ENCODE measurements at places on chromosomes 13 and 19.

DNA sequence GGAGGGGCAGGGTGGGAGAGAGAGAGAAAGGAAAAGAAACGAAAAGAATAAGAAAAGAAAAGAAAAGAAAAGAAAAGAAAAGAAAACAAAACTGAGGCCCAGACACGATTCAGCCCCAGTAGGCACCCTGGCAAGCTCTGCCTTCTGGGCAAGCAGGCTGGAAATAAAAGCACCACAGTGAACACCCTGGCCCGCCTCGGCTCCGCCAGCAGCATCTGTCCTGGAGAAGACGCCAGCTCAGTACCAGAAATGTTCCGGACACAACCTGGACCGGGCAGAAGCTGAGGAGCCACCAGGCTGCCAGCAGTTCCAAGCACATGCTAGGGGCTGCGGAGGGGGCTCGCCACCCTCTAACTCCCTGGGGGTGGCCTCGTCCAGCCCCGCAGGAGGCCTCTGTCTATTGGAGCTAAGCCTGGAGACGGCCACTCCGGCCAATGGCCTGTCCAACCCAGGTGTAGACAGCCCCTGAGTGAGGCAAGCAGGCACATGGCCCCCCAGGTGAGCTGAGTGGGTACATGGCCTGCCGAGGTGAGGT, 11.4 kb upstream of the CPAMD8 start:
- DNase-seq = no peak

- DNase-seq = peak; percentile 31
Observed at GRCh38 chr13:87669379-87669978, 1.7 kb upstream of the SLITRK5 start.

DNA sequence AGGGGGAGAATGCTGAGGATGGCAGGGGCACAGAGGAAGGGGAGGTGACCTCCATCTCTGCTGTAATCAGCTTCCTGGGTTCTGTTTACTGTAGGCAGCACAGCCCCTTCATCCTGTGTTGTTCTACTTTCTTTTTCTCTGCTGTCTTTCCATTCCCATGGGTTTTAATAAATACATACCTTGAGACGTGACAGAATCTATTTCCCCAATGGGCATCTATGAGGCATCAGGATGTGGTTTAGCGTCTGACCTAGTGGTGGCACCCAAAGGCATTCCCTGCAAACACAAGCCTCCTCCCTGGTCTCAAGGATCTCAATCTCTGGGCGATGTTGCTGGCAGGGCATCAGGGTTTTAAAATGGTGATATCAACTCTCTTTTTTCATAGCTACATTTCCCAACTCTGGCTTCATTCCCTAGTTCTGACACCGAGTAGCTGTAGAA, 60.8 kb downstream of the ALOX5AP start:
- DNase-seq = peak; percentile 69

- DNase-seq = no peak
Observed at GRCh38 chr19:41801792-41802211, 5.4 kb downstream of the CEACAM3 start.

DNA sequence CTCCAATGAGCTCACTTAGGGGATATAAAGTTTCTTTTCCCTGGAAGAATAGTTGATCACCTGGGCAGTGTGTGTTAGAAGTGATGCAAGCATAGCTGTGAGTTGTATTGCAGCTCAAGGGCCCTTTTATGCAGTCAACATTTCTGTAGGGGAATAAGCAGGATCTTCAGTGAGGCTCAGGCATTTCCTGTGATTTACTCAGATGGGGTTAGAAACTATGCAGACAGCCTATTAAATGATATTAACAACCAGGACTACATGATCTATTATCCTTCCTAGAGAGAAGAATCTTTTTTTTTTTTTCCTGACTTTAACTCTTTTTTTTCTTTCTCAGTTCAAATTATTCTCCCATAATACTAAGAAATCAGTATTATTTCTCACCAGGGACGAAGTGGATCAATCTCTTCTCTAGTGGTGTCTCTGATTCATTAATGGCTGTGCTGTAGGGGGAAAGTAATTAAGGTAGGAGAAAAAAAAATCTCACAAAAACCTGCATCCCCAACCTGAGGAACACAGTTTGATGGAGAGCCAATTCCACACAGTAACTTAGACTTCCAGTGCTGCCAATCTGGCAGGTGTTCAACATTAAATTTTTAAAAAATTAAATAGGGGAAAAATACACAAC, 126.4 kb upstream of the SLC10A2 start:
- DNase-seq = no peak

DNA sequence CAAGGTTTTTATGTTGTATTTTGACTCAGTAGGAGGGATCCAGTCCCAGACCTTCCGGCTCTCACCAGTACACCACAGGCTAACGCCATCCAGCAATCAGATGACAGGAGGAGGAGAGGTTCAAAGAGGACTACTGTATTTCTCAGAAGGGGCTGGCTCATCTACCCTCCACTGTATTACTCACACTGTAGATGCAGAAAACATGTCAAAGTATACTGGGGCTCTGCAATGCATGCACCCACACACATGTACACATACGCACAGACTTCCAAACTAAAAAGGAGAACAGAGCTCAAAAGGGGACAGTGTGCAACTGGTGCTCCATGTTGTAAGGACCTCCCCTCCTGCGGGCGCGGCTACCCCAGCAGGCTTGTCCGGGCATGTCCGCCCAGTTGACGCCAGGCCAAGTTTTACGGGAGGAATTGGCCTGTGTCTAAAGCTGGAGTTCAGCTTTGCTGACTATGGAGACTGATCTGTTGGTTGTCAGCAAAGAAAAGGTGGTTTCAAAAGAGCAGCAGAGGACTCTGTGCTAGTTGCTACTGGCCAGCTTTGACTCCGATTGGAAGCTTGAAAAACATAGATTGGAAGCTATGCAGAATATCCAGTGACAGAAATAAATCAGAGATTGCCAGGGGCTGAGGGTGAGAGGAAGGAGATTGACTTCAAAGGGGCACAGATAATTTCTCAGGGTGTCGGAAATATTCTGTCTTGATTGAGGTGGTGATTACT, 314.2 kb downstream of the DLEU7 start:
- peak; percentile 97 for DNase-seq

GRCh38 chr13:94705081-94706030, 7.0 kb downstream of the SOX21 start:
- no peak for DNase-seq

DNA sequence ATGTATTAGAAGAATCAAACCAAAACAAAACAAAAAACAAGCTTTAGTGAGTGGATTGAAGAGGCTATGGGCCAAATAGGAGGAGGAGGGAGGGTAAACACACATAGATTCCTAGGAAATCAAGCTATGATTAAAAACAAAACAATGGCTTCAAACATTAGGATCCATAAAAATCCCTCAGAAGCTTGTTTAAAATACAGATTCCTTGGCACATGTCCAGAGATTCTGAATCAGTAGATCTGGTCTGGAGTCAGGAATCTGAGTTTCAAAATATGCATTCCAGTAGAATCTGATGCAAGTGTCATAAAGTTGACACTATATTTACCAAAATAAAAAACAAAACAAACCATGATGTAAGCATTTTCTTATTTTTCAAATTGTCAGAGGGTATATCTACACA, 692.8 kb upstream of the SGCG start:
- peak; percentile 34 for DNase-seq

- no peak for DNase-seq
Observed at GRCh38 chr19:30077851-30078355, 135.9 kb downstream of the URI1 start.

DNA sequence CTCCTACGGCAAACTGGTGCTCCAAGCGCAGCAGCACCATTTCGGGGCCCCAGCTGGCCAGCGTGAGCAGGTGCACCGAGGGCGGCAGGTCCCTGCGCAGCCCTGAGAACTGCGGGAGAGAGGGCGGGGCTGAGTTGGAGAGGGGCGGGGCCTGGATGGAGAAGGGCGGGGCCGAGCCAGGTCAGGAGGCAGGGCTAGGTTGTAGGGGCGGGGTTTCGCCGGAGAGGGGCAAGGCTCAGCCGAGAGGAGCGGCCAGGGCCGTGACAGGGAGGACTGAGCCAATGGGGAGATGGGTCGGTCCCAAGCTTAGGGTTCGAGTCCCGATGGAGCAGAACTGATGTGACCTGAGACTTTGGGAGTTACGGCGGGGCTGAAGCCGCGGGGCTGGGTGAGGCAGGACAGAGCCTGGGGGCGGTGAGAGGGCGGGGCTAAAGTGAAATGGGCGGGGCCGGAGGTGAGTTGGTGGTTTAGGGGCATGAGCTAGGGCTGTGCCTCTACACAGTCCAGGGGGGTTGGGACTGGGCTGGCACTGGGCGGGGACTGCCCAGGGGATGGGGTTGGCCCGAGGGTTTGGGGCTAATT, 19.0 kb downstream of the MAN2B1 start:
- DNase-seq = no peak

DNA sequence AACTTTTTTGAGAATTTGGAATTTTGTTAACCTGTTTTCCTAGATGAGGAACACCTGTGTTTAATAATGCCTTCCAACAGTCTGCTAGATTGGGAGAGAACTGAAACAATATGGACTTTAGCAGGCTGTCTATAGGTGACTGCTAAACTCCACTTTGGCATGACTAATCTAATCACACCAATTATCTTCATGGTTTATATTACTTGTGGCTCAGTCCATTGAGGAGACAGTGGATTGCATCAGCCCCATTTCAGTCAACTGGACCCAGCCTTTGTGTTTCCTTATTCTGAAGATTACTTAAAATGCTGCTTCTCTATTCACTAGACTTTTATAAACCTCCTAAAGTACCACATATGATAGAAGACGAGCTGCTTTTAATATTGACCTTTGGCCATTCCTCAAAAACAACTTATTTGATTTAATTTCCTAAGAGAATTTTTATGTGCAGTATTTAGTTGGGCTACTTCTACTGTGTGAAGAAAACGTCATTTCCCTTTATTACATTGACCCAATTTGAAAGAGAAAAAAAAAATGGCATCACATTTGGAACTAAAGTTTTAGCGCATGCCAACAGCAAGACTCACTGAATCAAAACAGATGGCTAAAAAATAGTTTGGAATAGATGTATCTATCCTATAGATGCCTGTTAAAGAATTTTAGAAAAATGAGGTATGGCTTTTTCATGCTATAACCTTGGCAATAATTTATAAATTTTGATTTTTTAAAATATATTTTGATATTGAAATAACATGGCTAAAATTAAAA, 295.8 kb downstream of the NDFIP2 start:
- DNase-seq = peak; percentile 27

DNA sequence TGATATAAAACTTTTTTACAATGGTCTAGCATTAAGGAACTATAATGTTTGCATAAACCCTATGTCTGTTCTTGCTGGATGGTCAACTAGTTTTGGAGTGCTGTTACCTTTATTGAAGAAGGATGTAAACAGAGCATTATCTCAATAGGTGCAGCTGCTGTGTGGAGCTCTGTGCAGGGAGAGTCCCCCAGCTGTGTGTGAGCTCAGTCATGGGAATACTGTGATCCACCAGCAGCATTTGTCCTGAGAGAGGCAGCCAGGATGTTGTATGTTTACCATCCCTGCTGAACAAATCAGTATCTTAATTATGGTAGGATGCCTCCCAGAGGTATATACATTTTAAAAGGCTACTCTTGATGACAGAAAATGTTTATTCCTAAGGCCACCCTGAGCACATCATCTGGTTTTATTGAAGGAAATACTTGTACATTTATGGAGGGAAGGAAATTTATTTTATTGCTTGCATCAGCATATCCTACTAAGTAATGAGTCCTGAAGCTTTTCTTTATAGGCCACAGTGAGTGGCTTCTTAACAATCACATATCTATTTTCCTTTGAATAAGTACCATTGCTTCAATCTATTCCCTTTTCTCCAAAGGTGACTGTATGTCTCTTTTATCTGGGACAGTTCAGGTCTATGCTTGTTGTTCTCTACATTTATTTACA, 11.7 kb downstream of the RAP2A start:
- no peak for DNase-seq

DNA sequence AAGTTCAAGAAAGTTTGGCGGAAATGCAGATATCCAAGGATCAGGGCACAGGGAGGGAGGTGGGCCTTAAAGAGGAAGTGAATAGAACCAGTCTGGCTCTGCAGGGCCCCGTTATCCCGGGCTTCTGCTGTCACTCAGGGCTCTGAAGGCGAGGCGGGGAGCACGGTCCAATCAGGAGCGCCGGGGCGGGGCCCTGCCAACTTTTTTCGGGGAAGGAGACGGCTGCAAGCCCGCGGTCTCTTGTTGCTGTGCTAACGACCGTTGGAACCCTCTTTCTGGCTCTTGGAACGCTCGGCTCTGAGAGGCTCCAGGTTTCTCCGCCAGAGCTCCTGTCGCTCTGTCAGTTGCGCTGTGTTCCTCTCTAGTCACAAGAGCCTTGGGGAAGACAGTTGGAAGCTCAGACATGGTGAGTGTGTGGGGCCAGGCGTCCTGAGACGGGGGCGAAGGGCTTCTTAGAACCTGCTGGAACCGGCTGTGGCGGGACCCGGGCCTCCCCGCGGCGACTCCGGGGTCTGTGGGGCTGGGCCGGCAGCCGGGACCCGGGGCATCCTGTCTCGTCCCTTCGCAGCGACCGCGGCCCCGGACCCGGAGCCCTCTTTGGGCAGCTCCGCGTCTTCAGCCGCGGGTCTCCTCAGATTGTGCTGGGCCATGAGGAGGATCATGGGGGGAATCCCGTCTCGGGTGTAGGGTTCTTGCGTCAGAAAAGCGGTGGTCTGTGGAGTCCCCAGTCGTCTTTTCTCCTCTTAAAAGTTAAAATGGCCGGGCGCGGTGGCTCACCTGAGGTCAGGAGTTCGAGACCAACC, 27.7 kb downstream of the ZNF844 start:
- DNase-seq = peak; percentile 85

GRCh38 chr13:33213024-33213768, 72.4 kb downstream of the STARD13 start:
- no peak for DNase-seq

DNA sequence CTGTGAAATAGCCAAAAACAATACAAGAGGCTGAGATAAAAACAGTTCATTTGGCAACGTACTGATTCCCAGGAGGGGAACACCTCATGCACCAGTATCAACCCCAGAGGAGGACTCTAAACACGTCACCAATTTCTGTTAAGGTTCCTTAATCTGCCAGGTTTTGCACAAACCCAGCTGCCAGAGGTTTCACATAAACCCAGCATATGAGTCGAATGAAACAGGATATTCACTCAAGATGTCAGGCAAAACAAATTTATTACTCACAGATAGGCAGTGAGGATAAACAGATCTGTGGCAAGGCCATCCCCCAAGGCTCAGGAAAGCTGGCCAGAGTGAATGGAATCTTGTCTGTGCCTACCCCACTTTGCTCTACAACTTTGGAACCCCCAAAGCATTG, 210.9 kb downstream of the GPC5 start:
- peak; percentile 0 for DNase-seq

DNA sequence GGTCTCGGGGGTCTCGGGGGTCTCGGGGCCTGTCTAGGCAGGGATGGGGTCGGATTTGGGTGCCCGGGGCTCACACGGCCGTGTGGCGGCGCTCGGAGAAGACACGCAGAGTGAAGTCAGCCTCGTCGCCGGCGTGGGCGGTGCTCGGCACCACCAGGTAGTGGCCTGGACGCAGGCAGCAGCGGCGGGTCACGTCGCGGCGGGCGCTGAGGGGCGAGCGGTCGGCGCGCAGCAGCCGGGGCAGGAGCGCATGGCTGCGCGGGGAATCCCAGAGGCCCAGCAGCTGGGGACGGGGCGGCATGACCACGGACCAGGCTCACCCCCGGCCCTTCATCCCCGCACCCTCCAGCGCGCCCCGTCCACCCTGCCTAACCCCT, 8.2 kb downstream of the CAPN12 start:
- peak; percentile 15 for DNase-seq

Measured in fibroblast of mammary gland (primary cell).